ENCODE measurements at places on chromosomes 2 and 18. TPM values are rescaled to one million over a fixed set of nuclear protein-coding genes. Genes with fewer than 3 reads are reported as not detected.

- DNase-seq, result no peak
These were observed 119.0 kb upstream of the ZFP36L2 start for GRCh38 chr2:43345391-43345813.

DIS3L2 gene
- 40.3 TPM for polyA plus RNA-seq

CYTIP gene
- polyA plus RNA-seq, result 1.7 TPM

CFC1 gene
- not detected for polyA plus RNA-seq

SP3 gene
- 129 TPM for polyA plus RNA-seq

GRCh38 chr2:151269798-151270568 is 8.3 kb upstream of the RBM43 start:
- DNase-seq, result no peak

- DNase-seq, result no peak
These were observed 21.2 kb upstream of the THOC1 start for GRCh38 chr18:289026-289425.

DNA sequence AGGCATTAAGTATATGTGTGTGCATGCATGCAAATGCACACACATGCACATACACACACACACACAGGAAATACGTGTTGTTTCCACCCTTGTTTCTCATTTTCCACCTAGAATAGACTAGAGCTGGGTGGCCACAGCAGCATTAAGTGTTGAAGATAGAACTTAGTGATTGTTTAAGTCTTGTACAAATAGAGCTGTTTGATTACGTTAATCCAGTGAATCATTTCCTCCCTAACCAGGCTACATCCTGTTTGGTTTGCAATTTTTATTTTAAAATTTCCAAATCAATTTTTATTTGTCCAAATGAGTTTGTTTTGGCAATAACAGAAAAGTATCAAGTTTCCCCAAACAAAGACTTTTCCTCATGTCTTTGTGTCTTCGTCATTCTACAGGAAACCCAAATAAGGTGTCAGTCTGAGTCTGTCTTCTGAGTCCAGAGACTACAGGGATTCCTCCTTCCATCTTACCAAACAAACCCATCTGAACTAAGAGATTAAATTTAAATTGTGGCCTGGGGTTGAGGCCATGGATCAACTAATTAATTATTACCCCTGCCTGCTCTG is 74.6 kb upstream of the GALNT5 start:
- DNase-seq, result no peak

DNA sequence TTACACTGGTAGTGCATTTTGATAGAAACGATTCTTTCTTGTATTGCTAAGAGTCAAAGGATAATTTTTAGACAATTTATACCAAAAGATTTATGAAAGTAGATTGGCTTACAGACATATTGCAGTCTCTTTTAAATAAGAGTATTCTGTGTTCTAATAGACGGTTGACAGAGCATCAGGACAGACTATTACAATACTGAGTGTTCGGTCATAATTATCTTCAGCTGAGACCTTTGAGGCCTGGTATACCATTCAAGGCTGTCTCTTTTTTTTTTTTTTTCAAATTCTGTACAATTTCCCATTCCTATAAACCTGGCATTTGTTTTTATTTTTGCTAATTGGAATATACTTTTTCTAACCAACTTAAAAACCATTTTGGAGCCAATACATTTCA is 140.6 kb upstream of the NOSTRIN start:
- DNase-seq, result no peak
